GM12878 (cell line): ENCODE measurements at places on chromosomes 4 and X. TPM values are rescaled to one million over a fixed set of nuclear protein-coding genes. Genes with fewer than 3 reads are reported as not detected.

- H3K4me3 ChIP-seq, result no peak overlapping the region
- no peak for DNase-seq
- no peak overlapping the region for H3K27ac ChIP-seq
- no peaks in the 10 kb centered on the region for H3K4me1 ChIP-seq
Measured at GRCh38 chr4:111393781-111394180, 751.5 kb upstream of the FAM241A start.

DNA sequence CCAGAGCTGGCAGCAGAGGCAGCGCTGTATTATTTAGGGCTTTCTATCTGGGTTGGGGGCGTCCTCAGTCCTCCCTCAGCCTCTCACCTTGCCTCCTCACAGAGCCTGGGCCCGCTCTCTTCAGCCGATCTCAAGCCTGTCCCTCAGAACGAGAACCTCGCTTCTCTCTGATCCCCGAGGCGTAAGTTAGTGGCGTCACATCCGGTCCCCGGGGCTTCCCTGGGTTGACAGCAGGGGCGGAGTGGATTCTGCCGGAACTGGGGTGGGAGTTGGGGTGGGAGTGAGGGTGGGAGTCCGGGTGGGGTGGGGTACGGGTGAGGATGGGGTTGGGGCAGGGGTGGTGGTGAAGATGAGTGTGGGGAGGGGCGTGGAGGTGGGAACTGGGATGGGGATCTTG lies at the start of gene MAGEA10:
TSS of gene MAGEA10 (minus strand) at position 190 of the 397 bp plus-strand sequence. CDS start 2,957 bp downstream, outside the sequence.
- no peaks in the 10 kb centered on the region for H3K4me1 ChIP-seq
- no peaks in the 10 kb centered on the region for H3K27me3 ChIP-seq
- DNase-seq, result no peak
- H3K4me3 ChIP-seq, result no peak within 1 kb of the TSS
- no peaks in the 10 kb centered on the region for H3K36me3 ChIP-seq

DNA sequence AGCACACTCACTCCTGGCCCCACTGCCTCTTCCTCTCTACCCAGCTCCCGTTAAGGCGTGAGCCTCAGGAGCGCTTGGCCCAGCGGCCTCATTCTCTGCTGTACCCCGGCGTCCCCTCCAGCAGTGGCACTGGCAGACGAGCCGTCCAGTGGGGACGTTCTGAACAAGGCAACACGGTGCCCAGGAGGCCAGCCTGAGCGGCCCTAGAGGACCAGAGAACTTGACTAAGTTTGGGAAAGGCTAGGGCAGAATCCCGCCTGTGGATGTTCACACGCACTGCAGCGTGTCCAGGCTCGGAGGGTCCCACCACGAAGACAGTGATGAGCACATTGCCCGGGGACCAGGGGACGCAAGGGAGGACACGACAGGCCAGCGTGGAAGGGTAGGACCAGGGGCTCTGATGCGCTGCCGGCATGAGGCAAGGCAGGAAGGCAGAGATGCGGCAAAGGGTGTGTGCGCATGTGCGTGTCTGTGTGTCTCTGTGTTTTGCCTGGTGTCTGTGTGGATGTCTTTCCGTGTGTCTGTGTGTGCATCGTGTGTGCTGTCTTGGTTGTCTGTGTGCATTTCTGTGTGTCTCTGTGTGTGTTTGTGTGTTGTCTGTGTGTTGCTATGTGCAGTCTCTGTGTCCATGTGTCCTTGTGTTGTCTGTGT lies 89.4 kb downstream of the ABLIM2 start:
- no peak for DNase-seq
- no peaks in the 10 kb centered on the region for H3K27me3 ChIP-seq
- H3K4me1 ChIP-seq, result no peaks in the 10 kb centered on the region

- no peaks in the 10 kb centered on the region for H3K27me3 ChIP-seq
- H3K4me3 ChIP-seq, result no peak overlapping the region
- H3K36me3 ChIP-seq, result no peaks in the 10 kb centered on the region
- no peaks in the 10 kb centered on the region for H3K4me1 ChIP-seq
Measured at GRCh38 chr4:151987606-151988005, 226.8 kb upstream of the GATB start.

- H3K4me3 ChIP-seq, result no peak overlapping the region
- no peak for DNase-seq
- peaks cover 4% of the 10 kb centered on the region; the same call in 1 of the 2 replicates for H3K4me1 ChIP-seq
- no peaks in the 10 kb centered on the region for H3K27me3 ChIP-seq
- no peaks in the 10 kb centered on the region for H3K36me3 ChIP-seq
Measured at GRCh38 chrX:123422875-123423274, 238.8 kb downstream of the GRIA3 start.

- no peak overlapping the region for H3K4me3 ChIP-seq
- H3K4me1 ChIP-seq, result no peaks in the 10 kb centered on the region
- H3K27me3 ChIP-seq, result no peaks in the 10 kb centered on the region
- H3K27ac ChIP-seq, result no peak overlapping the region
- no peak for DNase-seq
- no peaks in the 10 kb centered on the region for H3K36me3 ChIP-seq
Measured at GRCh38 chr4:188534917-188535316, 395.7 kb downstream of the TRIML1 start.

GRCh38 chr4:2390146-2390545 lies 28.3 kb downstream of the ZFYVE28 start:
- H3K4me3 ChIP-seq, result no peak overlapping the region
- no peaks in the 10 kb centered on the region for H3K27me3 ChIP-seq
- H3K27ac ChIP-seq, result no peak overlapping the region
- DNase-seq, result no peak
- no peaks in the 10 kb centered on the region for H3K36me3 ChIP-seq

- no peaks in the 10 kb centered on the region for H3K36me3 ChIP-seq
- no peaks in the 10 kb centered on the region for H3K27me3 ChIP-seq
- no peak for DNase-seq
- H3K4me3 ChIP-seq, result no peak overlapping the region
Measured at GRCh38 chr4:155473420-155474095, 96.8 kb upstream of the MAP9 start.

- no peaks in the 10 kb centered on the region for H3K27me3 ChIP-seq
- no peaks in the 10 kb centered on the region for H3K36me3 ChIP-seq
- no peak overlapping the region for H3K4me3 ChIP-seq
- H3K27ac ChIP-seq, result no peak overlapping the region
- H3K4me1 ChIP-seq, result no peaks in the 10 kb centered on the region
Measured at GRCh38 chr4:158446106-158446505, 75.6 kb upstream of the RXFP1 start.

GRCh38 chr4:40281099-40281498 lies 54.0 kb upstream of the CHRNA9 start:
- H3K36me3 ChIP-seq, result no peaks in the 10 kb centered on the region
- DNase-seq, result no peak
- no peaks in the 10 kb centered on the region for H3K4me1 ChIP-seq

GRCh38 chr4:25803720-25804225 lies 59.0 kb downstream of the SEL1L3 start:
- no peak for DNase-seq
- no peaks in the 10 kb centered on the region for H3K4me1 ChIP-seq
- H3K4me3 ChIP-seq, result no peak overlapping the region

DNA sequence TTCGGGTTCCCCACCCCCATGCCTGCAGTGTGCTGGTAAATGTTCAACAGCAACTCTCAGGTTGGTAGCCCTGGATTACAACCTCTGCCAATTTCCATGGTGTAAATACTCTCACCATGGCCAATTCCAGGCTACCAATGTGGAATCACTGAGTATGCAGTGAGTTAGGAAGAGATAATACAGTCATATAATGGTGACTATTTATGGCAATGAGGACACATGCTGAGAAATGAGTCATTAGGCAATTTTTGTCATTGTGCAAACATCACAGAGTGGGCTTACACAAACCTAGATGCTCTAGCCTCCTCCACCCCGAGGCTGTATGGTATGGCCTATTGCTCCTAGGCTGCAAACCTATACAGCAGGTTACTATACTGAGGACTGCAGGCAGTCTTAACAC lies 4.6 kb upstream of the CLDN24 start:
- no peak overlapping the region for H3K4me3 ChIP-seq
- no peak overlapping the region for H3K27ac ChIP-seq
- DNase-seq, result no peak
- no peaks in the 10 kb centered on the region for H3K4me1 ChIP-seq

- no peaks in the 10 kb centered on the region for H3K4me1 ChIP-seq
- no peaks in the 10 kb centered on the region for H3K36me3 ChIP-seq
- no peaks in the 10 kb centered on the region; the same call in 1 of the 2 replicates for H3K27me3 ChIP-seq
- no peak overlapping the region for H3K4me3 ChIP-seq
- no peak overlapping the region for H3K27ac ChIP-seq
Measured at GRCh38 chr4:174118171-174118570, 165.3 kb downstream of the FBXO8 start.

- H3K4me1 ChIP-seq, result no peaks in the 10 kb centered on the region
- no peak for DNase-seq
- H3K27me3 ChIP-seq, result no peaks in the 10 kb centered on the region
- H3K27ac ChIP-seq, result no peak overlapping the region
- H3K36me3 ChIP-seq, result no peaks in the 10 kb centered on the region
Measured at GRCh38 chrX:44060221-44060620, 87.0 kb upstream of the NDP start.

DNA sequence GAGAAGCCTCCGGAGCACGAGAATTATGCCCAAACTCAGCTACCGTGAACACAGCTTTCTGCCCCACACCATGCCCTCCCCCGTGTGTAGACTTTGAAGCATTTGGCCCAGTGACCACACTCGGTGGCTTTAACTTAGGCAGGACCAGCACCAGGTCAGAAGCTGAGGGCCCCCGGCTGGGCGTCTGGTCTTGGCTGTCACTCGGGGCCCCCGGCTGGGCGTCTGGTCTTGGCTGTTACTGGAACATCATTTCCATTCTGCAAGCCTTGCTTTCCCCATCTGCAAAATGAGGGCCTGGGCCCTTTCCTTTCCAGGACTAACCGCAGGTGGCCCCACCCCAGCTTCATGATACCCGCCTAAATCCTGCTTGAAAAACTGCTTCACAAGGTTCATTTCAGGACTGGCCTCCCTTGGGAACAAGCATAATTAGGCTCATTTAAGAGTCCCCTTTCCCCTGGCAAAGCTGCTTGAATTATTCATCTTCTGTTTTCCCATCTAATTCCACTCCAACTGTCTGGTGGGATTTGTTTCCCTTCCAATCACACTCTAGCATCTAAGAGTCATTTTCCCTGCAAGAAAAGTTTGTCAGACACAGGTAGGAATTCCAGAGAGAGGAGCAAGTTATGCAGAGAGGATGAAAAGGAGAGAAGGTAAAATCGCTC lies 82.5 kb downstream of the WFS1 start:
- no peak for DNase-seq
- H3K27me3 ChIP-seq, result 0 out of 2 replicates have a peak, but pooled peaks cover 3% of the 10 kb centered on the region
- no peaks in the 10 kb centered on the region for H3K36me3 ChIP-seq

NXF2B gene
- total RNA-seq, result not detected in 2 replicates

IL21 gene
- not detected in 2 replicates for total RNA-seq

DGAT2L6 gene
- 0.16 TPM in 1 of 2 replicates, not detected in the other for total RNA-seq

CYTL1 gene
- not detected in 2 replicates for total RNA-seq

BCAP31 gene
- total RNA-seq, result 104 and 109 TPM in 2 replicates

FGB gene
- total RNA-seq, result 2.0 and 2.7 TPM in 2 replicates
